ENCODE measurements at places on chromosomes 7 and 10.

DNA sequence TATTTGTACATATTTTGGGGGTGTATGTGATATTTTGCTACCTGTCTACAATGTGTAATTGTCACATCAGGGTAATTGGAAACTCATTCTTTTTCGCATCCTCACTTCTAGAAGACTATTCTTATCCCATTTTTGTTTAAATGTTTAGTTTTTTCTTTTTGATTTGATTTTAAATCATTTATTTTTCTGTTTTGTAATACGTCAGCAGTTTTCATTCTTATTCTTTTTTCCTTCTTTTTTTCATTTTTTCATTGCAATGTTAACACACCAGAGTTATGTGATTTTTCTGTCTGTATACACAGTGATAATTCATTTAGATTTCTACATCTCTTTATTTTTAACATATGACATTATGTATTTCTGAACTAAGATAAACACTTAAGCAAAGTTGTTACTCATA lies 85.5 kb downstream of the SLC13A1 start:
- no peak for DNase-seq

DNA sequence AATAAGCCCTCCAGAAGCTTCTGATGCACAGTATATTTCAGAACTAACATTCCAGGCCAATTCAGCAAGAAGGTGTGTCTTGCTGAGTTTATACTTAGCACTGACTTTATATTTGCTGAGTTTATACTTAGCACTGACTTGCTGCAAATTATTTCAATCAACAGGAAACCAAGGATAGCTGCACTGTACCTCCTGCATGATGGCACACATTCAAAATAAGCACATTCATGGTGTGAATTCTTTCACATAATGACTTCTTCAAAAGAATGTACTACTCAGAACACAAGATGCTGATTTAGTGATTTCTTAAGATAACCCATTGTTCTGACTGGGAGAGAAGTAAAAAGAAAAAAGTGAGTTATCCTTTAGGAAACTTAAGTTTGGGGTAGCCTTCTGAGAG lies 52.0 kb downstream of the JAZF1 start:
- no peak for DNase-seq

- DNase-seq, result no peak
These were observed 3.2 kb upstream of the VSIR start for GRCh38 chr10:71776481-71776925.

- DNase-seq, result no peak
These were observed 134.0 kb downstream of the CD36 start for GRCh38 chr7:80772347-80772993.

DNA sequence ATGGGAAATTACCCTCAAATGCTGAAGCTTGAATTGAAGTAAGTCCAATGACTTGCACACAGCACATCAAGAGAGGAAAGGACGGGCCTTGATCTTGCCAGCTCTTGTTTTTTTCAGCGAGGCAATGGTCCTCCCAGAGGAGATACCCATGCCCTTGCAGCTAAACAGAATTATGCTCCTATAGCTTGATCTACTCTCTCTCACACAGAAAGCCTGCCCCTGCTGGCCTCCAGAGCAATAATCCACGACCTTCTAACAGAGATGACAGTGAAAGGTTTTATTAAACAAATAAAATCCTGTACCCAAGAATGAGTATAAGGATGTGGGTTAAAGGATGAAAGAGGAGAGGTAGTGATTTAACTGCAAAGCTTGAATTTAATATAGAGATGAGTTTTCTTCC lies 268.0 kb downstream of the ADRA2A start:
- DNase-seq, result no peak

DNA sequence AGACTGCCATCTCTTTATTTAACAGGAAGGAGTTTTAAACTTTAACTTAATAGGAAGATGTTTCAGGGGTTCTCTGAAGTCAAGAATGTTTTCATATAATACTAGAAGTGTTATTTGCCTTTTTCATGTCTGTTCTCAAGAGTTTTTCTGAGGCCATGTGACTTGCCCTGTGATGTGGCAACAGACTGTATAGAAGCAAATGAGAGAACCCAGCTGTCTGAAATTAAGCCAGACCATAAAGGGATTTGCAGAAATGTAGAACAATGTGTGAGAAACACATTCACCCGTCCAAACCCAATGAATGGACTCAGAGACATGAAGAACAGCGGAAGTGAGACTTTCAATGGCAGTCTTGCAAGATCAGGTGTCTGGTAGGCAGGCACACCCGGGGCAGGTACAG lies 23.8 kb downstream of the MAPK8 start:
- no peak for DNase-seq

DNA sequence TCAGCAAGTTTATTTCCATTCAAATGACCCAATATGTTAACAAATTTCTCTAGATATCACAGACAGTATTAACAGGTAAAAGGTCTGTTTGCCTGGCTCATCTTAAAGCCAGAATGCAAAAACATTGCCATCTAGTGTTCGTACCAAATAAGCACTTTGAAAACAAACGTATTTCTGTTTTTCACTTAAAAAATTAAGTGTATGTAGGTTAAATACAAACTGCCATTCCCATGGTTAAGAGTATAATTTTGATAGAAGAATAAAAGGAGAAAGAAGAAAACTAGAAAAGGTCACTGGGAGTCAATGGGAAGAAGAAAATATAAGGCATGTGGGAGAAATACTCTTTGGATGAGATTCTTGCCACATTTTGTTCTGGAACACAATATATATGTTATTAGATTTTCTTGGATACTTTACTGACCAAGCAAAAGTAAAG lies 51.0 kb downstream of the ORC5 start:
- no peak for DNase-seq

- peak; percentile 77 for DNase-seq
These were observed at the start of gene TSPAN13 for GRCh38 chr7:16753102-16753931. Gene TSPAN13 (plus strand): TSS chr7:16753755. CDS start chr7:16753968, 213 bp downstream.

- peak; percentile 29 for DNase-seq
These were observed 17.5 kb upstream of the LYZL2 start for GRCh38 chr10:30647089-30647488.

- no peak for DNase-seq
These were observed 213.1 kb downstream of the DIP2C start for GRCh38 chr10:476455-476780.

DNA sequence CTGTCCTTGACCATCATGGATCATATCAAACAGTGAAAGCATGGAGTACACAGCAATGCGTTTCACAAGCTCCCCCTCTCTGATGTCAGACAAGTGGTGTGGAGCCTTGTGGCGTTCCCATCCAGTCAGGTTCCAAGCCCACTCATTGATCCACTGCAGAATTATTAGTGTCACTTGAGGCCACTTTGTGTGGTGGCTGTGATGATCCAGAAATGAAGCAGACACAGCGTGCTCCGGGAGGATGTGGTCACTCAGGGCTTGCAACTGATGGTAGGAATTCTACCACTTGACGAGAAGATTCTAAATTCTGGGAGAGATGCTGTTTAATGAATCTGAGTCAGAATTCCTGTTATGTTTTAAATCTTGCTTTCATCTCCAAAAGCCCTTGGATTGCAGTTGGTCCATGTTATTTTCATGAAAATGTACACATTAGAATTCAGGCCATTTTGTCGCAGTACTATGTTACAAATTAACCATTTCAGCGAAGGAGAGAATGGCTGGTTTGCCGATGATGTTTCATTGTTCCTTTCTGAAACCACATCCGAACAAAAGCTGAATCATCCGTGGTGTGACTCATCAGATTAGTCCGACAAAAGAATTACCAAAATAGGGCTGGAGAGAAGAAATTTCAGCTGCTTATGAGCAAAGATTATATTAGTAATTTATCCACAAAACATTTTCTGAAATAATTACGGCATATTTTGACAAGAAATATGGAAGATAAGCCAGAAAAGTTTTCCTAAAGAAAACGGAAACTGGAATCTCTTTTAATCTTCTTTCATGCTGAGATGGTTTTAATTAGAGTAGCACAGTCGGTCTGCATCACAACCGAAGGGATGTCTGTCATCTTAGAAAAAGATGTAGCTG lies 48.1 kb downstream of the INSYN2A start:
- DNase-seq, result no peak

DNA sequence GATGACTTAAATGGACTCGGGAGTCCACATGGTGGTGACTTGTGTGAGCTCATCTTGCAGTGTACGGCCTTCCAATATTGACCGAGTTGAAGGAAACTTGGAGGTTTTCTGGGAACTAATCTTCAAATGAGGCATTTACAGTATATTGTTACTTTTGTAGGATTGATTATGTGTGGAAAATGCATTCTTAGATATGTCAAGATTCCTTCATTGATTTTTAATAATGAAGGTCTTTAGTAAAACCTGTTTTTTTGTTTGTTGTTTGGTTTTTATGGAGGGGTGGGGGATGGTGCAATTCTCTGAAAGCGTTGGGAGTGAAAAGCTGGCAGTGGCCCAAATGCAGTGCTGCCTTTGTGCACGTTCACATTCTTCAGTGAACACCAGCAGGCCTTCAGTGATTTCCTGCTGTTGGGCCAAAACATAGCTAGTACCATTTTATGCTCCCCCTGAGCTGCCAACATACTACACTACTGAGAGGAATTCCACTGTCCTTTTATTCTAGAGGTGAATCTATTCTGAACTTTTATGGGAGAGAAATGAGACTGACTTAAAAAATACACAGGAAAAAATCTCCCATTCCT lies 50.4 kb downstream of the CCNY start:
- DNase-seq, result no peak

DNA sequence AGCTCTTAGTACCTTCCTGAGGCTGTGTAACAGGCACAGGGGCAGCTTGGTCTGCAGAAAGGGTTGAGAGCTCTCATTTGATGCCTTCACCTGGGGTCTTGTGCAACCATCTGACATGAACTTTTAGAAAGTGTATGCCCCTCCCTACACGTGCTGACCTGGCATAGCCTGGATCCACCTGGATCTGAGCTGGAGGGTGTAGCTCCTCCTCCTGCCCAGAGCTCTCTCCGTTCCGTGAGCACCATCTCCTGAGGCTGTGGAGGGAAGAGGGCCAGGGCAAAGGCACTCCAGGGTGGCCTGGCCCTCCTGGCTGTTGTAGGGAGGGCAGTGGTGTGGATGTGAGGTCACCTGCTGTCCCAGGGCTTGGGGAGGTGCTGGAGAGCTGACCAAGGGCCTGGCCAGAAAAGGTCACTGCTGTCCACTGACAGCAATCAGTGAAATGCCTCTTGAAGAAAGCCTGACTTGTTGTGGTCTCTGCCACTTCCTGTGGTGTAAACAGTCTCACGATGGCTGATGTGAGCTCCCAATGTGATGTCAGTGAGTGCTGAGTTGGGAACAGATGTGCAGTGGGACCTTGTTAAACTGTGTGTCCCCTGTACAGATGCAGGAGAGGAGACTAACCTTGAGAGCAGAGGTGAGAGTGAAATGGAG lies 23.0 kb downstream of the AMZ1 start:
- peak; percentile 64 for DNase-seq

- no peak for DNase-seq
These were observed 23.5 kb downstream of the FAM241B start for GRCh38 chr10:69653561-69653960.

DNA sequence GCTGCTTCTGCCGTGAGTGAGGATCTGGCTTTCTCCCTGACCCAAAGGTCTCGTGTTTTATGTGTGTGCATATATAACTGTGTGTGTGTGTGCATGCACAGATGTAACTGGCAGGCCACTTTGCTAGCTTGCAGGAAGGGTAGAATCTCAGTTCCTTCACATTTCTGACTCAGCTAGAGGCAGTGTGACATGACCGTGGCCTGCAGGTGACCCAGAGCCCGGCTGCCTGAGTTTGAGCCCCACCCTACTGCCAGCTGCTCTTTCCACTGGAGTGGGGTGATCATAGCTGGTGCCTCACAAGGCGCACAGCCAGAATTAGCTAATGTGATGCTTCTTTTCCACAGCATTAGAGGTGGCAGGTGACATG lies 9.3 kb upstream of the MYL7 start:
- DNase-seq, result no peak

DNA sequence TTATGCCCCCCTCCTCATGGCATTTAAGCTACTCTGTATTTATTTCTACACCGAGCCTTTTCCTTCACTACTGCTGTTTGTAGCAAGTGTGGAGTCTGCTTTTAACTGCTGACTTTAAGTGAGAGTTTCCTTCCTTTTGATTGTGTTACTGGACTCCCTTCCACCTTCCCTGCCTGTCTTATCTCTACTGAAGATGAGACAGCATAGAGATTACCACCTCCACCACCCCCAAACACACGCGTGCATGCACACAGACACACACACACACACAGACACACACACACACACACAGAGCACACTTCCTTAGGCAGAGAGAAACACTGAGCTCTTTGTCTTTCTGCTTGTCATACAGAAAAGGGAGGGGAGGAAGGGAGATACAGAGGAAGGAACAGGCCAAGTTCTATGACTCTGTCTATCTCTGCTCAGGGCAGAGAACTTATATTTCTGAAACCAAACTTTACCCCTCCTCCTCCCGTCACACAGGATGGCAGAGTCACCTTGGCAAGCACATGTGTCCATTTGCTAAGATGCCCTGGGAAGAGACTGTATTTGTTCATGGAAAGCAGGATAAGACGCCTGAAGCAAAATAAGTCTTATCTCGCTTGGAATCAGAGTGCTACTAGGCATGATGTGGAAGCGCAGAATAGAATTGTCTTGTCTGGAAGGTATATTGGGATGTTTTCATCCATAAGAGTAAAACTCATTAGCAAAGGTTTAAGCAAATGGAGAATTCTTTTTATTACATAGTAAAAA lies 81.8 kb upstream of the CAV2 start:
- DNase-seq, result no peak

- no peak for DNase-seq
These were observed 1053.2 kb downstream of the REEP3 start for GRCh38 chr10:64574371-64574770.

DNA sequence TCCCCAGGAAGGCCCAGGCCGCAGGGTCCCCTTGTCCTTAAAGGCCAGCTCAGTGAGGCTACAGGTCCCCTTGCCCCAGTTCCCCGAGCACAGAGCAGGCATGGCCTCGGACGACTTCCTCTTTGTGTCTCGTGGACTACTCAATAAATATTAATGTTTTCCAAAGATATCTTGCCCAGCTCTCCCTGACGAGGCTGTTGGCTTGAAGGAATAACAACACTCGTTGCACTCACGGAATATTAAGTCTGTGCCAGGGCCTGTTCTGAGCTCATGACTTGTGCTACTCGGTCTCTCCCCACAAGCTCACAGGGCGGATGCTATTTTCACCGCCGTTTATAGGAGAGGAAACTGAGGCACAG lies 68.2 kb downstream of the CUX1 start:
- DNase-seq, result no peak

- no peak for DNase-seq
These were observed 2.7 kb downstream of the PRSS37 start for GRCh38 chr7:141838581-141838980.

Measured in activated T-cell treated with anti-CD3 and anti-CD28 coated beads, Interleukin-2, amount 50 U/mL, for 72 hours (primary cell).